ENCODE measurements at places on chromosomes 5 and 9.

DNA sequence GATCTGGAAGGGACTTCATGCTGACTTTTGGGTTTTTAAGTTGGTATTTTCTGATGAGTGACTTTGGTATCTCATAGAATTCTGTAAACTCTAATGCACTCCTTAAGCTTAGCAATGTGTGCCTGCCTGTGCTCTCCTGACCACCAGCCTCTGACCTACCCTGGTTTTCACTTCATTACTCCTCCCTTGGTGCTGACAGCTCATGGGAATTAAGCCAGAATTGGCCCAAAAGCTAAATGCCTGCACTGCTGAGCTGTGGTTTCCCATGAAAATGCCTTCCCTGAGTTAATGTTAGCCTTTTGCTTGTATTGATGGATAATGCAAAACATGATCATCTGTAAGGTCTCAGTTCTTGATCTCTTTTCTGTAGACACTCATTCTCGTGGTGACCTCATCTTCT, 308.0 kb downstream of the DOCK8 start:
- DNase-seq, result no peak

GRCh38 chr5:71471193-71471592, 15.7 kb downstream of the BDP1 start:
- no peak for DNase-seq

DNA sequence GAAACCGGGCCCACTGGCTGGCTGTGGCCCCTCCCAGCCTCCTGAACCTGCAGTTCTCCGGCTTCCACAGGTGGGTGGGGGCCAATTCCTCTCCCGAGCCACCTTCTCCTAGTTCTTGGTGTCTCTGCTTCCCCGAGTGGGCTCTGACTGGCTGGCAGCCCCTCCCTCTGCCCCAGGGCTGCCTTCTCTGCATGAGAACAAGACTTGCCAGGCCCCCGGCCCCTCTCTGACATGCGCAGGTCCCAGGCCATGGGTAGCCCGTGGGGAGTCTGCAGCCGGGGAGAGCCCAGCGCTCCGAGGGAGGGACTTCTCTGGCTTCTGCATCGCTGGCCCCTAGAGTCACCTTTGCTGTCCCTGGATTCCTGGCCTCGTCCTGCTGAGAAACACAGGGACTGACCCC, 421.7 kb downstream of the IRX2 start:
- no peak for DNase-seq

- DNase-seq, result no peak
Measured at GRCh38 chr5:62312036-62312435, 6.0 kb downstream of the KIF2A start.

DNA sequence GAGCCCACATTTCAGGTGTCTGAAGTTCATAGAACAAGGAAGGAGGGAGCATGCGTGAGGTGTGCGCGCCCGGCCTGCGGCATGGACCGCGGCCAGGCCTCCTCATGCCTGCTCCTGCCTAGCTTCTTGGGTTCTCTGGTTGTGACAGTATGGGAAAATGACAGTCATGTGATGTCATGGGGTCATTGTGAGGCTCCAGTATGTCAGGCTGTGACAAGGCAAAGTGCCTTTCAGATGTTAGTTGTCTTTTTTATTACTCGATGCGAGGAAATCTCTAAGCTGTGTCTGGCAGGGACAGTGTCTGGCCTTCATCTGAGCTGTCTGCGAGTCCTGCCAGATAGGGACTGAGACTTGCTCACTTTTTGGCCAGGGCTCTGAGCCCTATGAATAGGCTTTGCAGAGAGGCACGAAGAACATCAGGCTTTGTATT, 13.3 kb downstream of the UCK1 start:
- no peak for DNase-seq
